ENCODE measurements at places on chromosomes 12 and 14.

DNA sequence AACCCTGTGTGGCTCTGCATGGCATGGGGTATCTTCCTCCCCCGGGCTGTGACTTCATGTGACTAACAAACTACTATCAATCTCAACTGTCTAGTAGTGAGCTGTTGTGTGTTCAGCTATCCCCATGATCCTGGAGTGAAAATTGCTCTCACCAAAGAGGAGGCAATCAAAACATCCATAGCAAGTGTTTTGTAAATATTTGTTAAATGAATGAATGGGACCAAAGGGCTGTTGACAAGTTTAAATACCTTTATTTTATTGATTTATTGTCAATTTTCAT is 138.1 kb upstream of the CPM start:
- DNase-seq = no peak

DNA sequence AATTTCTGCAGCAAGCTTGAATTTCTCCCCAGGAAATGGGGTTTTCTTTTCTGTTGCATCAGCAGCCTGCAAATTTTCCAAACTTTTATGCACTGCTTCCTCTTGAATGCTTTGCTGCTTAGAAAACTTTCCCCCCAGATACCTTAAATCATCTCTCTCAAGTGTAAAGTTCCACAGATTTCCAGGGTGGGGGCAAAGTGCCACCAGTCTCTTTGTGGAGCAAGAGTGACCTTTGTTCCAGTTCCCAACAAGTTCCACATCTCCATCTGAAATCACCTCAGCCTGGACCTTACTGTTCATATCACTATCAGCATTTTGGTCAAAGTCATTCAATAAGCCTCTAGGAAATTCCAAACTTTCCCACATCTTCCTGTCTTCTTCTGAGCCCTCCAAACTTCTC is 241.6 kb upstream of the TMTC1 start:
- DNase-seq = no peak

- no peak for DNase-seq
Measured at GRCh38 chr12:26290565-26290964, 95.2 kb downstream of the SSPN start.

- DNase-seq = no peak
Measured at GRCh38 chr14:49679271-49679670, 8.7 kb downstream of the POLE2 start.

DNA sequence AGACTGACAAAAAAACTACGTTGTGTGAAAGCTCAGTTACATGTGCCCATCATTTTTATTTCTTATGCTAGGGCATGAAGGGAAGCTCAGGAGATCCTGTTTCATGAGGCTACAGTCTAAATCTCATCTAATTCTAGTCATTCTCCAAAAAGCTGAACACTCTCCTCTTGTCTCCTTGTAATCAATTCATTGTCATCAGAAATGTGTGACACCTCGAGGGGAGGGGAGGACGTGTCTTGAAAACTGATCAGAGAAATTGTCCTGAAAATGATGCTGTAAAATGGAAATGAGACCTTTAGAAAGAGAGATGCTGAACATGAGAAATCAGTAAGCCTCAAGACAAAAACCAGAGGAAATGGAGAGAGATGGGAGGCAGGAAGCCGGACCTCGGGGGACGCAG is 103.4 kb downstream of the DAD1 start:
- no peak for DNase-seq

DNA sequence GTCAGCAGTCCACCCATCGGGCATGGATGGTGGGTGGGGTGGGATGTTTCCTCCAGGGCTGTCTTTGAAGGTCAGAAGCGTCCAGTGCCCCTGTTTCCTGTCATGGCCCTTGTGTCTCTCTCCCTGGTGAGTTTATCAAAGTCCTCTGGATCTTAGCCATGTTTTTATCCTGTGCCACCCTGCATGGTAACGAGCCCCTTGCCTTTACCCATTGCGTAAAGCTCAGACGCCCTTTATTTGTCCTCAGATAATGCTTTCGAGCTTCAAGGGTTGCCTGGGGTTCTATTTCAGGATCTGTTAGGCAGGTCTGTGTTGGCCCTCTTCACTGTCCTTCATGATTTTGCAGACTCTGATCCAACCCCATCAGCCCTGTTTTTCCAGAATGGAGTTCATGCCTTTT is 172.9 kb downstream of the TSPAN9 start:
- no peak for DNase-seq

Measured in stomach (tissue), 19 donors.